ENCODE measurements at places on chromosomes 6 and 20. TPM values are rescaled to one million over a fixed set of nuclear protein-coding genes. Genes with fewer than 3 reads are reported as not detected.
A peak's percentile ranks its signal among the peaks of the same experiment; 100 is the strongest.

DNA sequence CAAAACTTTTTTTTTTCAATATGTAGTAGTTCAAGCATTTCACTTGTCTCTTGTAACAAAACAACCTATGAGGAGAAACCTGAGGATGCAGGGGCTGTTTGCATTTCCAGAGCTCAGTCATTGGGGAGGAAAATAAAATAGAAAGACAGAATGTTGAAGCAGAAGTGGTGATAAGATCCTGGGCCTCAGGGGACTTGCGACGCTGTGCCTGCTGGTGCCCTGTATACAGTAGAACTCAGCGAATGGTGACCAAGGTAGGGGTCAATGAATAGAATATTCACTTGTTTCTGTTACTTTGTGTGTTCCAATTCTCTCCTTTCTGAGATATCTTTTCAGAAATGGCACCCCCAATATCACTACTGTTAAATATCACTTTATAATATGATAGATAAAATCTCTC, 271.6 kb downstream of the FARS2 start:
- DNase-seq, result no peak

The GTSF1L gene
- 0.28 TPM for total RNA-seq

The MATN4 gene
- 2.2 TPM for total RNA-seq

DNA sequence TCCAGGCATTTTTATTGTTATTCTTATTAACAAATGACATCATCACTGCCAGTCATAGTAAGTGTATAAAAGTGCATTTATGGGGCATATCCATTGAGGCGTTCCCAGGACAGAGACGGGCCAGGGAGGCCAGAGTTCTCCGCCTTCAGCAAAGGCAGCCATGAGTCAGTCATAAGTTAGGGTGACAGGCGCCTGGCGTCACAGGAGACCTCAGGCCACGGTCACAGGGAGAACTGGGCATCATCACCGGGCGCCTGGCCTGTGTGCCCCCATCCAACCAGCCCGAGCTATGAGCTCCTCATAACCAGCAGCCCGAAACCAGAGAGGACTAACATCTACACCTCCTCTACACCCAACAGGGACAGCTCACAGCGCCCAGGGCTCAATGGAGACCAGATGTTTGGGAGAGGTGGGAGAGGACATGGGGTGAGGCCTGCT, 259.2 kb downstream of the DLL1 start:
- DNase-seq, result no peak

The MDFI gene
- not detected for total RNA-seq

DNA sequence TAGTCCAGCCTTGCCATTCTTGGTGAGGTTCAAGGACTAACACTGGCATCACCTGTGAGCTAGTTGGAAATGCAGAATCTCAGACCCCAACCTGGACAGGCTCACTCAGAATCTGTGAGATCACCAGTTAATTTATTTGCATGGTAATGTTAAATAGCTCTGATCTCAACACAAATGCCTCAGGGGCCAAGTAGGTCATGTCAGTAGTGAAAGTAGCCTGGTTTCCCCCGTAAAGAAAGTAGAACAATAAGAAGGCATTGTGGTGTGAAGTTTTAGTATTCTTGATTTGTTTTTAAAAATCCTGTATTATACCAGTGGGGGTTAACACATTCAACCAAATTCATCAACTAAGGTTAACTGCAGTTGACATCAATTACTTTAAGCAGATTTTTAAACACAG, 105.5 kb downstream of the PPP1R14C start:
- DNase-seq, result no peak

- DNase-seq, result no peak
Observed at GRCh38 chr6:3535776-3536435, 79.1 kb upstream of the SLC22A23 start.

DNA sequence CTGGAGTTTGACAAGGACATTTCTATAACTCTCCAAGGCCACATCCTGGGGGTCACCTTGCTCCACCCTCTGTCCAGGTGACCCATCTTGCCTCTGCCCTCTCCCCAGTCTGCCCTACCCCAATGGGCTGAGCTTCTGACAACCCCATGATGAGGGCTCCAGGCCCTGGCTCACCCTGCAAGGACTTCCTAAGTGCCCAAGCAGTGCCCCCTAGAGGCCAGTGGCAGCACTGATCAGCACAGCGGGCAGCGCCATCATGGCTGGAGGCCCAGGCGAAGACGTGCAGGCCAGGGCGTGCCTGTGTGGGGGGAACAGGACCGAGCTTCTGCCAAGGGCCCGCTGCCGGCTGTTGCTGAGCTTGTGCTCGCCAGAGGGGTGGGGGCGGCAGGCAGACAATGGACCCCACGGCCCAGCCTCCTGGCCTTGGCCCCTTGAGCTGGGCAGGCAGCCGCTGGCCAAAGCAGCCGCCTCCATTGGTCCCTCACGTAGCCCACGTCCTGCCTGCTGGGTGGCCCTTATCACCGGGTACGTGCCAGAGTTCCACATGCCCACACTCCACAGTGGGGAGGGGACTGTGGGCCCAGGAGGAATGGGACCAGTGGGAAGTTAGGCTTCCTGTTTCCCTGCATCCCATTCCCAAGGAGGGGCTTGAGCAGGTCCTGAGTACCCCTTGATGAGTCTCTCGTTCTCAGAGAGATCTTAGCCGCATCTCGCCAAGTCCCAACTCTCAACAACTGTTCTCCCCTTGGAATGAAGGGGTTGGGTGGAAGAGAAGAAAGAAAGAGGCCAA, 64.3 kb downstream of the MRPL14 start:
- DNase-seq, result peak; percentile 63

- DNase-seq, result no peak
Observed at GRCh38 chr6:2826131-2826530, 15.5 kb downstream of the SERPINB1 start.

DNA sequence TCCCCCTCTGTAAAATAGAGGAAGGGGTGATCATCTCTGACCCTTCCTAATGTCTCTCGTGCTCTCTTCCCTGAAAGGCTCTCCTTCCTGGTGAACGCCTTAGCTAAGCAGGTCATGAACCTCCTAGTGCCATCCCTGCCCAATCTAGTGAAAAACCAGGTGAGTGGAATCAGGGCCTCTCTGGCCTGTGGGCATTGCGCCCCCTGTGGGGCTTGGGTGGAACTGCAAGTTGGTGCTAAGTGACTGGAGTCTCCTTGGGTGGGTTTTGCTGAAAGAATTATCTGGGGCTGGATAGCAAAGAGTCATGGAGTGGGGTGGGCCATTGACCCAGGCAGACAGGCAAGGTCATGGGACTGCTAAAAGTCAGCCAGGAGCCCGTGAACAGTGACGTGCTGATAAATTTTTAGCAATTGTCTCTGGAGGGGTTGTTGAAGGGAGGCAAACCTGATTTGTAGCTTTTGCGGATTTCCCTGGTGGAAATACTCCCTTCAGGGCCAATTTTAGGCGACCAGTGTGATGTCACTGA, 8.9 kb downstream of the BPIFB1 start:
- peak; percentile 73 for DNase-seq

- DNase-seq, result no peak
Observed at GRCh38 chr6:169212436-169212835, 41.2 kb downstream of the THBS2 start.

The NOX3 gene
- total RNA-seq, result not detected

DNA sequence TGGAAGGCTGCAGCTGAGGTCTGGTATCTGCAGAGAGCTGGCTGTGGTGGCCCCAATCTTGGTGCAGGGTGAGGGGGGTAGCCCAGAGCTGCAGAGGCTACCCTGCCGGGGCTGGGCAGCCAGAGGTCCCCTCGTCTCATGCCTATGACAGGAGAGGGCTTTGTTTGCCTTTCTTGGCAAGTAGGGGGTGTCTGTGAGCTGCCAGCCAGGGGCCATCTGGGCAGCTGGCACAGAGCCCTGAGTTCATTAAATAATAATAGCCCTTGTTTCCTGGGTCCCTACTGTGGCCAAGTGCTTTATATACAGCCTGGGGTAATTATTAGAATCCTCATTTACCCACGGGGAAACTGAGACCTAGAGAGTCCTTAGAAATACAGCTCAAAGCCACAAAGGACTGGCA, 66.6 kb downstream of the EZR start:
- no peak for DNase-seq

The CDH26 gene
- total RNA-seq, result 1.5 TPM

DNA sequence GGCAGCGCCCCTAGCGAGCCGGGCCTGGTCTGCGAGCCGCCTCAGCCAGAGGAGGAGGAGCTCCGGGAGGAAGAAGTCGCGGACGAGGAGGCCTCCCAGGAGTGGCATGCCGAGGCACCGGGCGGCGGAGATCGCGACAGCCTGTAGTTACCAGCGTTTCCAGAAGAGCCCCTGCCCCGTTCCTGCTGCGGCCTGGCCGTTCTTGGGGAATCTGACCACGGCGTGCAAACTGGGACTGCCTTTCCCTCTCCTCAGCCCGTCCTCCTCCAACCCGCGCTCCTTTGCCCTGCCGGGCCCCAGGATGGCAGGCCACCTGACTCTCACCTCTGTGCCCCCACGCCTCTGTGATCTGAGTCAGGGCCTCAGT, 802 bp downstream of the HDGFL1 start:
- no peak for DNase-seq

The RBCK1 gene
- total RNA-seq, result 173 TPM

DNA sequence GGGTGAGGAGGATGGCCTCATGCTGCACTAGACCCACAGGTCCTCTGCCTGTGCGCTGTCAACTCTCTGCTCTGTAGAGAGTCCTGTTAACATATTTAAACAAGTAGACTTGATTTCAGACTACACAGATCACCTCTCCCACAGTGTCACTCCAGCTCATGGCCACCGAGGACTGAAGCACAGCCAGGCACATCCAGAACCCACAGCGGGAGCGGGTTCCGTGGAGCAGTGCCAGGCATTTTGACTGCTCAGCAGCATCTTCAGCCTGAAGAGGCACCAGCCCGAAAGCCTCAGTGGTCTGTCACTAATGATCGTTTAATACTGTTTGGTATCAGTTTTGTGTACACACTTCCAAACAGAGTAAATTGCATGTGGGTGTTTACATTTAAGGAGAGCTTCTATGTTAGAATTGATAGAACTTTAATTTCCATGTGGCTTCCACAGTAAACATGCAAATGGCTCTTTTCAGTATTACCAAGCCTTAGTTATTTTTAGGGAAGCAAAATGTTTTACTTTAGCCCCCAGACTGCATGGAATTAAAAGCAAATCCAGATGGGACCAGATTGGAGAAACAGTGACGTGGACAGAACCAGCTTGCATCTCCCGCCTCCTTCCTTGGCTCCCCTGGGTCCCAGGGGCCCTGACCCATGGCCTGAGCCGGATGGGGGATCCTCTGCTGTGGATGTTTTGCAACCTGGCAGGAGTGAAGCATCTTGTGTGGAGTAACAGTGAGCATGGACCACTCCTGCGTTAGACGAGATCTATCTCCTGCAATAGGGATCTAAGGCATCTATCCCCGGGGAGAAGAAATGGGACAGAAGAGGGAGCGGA, 196.7 kb upstream of the CDH4 start:
- no peak for DNase-seq

DNA sequence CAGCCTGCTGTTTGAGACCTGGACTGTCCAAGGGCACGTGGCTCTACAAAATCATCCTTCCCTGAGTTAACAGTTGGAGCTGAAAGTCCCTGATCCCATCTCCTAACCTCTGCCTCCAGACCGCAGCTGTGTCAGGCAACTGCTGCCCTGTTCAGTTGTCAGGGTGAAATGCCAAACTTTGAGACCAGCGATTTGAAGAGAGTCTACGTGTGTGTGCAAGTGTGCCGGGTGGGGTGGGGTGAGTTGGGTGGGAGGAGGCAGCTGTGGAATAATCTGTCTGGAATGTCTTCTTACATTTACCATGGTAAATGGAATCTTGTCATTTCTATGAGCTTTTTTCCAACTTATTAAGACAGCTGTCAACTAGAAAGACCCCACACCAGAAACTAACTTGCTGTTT, 81.0 kb upstream of the FAM8A1 start:
- no peak for DNase-seq

DNA sequence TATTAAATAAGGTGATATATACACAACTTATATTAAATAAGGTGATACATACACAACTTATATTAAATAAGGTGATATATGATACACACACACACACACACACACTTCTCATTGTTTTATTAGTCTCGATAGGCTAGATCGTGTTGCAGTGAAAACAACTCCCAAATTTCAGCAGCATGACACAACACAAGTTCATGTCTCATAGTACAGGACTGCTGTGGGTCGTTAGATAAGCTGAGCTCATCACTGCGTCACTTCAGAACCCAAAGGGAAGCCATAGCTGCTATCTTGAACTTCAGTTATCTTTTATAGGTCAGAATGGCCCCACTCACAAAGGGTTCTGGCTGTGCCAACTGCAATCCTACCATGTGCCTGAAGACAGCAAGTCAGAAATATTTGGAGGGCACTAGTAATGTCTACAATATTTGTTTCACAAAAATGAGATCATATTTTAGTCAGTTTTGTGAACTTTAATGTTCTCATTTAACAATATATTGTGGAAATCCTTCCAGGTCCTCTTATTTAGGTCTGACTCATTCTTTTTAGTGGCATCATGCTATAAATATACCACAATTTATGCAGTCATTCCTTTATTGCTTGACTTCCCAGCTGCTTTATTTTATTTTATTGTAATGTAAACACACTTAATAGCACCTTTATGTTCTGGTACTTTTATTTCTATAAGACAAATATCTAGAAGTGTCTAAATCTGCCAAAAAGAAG, 290.2 kb downstream of the PHACTR1 start:
- no peak for DNase-seq

DNA sequence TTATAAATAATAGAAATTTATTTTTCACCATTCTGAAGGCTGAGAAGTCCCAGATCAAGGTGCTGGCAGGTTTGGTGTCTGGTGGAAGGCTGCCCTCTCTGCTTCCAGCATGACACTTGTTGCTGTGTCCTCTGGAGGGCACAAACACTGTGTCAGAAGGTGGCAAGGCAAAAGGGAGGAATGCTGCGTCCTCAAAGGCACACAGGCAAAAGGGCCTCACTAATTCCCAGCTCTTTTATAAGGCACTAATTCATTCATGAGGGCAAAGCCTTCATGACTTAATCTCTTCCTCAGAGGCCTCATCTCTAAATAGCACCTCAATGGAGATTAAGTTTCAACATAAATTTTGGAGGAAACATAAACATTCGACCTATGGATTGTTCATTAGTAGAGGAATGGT, 209.5 kb upstream of the SMLR1 start:
- no peak for DNase-seq

DNA sequence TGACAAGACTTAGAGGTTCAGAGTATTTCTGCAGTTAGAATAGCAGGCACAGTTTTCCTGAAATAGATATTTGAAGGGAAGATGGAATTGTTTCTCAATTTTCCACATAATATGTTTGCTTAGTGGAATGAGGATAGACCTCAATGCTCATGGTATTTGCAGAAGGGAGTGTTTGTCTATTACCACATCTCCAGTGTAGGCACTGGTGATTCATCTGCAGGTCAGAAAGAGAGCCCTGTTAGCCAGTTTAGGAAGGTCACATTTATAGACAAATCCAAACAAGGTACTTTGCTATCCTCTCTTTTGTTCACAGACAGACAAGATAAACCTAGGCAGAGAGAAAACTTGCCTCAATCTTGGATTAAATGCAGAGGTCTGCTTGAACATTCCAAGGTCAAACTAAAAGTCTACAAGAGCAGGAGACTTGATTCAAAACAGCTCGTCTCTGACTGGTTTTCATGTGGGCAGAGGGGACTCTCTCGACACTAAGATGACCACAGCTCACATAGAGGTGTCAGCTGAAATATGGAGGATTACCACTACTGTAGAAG, 22.8 kb downstream of the ISM1 start:
- no peak for DNase-seq

All from activated CD8-positive, alpha-beta memory T cell treated with anti-CD3 and anti-CD28 coated beads, Interleukin-2, amount 10 ng/mL, durations not matched to agents 7 days and 5 days (primary cell).